ENCODE measurements at places on chromosomes 13 and 19.
A peak's percentile ranks its signal among the peaks of the same experiment; 100 is the strongest.

- no peak for DNase-seq
Measured at GRCh38 chr13:67355812-67356476, 125.8 kb upstream of the PCDH9 start.

- DNase-seq, result no peak
Measured at GRCh38 chr19:6717036-6717435, 3.4 kb downstream of the C3 start.

GRCh38 chr13:28889086-28889732, 69.1 kb downstream of the MTUS2 start:
- DNase-seq, result no peak

DNA sequence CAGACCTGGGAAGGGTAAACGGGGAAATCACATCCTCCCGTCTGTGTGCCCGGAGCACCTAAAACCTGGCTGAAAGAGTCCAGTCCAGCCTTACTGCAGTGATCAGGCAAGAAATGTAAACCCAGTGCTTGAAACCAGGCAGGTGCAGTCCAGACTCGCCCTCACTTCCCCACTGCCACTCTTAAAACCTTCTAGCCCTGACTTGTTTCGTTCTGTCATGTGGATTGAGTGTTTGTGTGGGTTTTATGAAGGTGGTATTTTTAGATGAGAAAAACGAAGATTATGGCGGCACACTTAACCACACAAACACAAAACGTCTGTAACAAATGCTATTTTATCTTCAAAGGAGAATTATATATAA, 839 bp upstream of the CKAP2 start:
- DNase-seq, result no peak

- DNase-seq, result no peak
Measured at GRCh38 chr13:48890391-48890790, 85.3 kb upstream of the FNDC3A start.

DNA sequence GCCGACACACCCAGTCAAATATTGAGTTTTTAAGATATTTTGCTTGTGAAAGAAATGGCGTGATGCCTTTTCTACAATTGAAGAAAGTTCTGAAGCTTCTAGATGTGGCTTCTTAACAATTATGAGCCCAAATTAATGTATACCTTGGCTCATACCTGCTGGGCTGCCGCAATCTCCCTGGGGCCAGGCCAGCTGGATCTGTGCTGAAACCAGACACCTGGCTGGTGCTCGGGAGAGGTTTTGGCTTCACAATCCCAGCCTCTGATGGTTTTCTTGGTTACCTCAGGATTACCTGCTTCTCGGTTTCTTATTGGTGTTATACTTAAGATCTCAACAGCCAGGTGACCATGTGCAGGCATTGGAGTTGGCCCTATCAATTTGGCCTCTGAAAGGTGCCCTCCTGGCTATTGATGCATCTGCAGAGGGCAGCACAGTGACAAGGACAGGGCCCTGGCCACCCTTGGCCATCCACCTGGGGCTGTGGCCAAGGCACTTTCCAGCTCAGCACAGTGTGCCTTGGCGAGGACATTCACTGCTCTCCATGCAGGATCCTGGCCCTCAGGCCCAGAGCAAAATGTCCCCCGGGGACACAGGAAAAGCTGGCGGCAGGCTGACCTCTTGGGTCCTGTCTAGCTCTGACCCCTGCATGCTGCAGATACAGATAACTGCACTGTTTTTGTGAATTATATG, 305.0 kb downstream of the ZNF536 start:
- no peak for DNase-seq

DNA sequence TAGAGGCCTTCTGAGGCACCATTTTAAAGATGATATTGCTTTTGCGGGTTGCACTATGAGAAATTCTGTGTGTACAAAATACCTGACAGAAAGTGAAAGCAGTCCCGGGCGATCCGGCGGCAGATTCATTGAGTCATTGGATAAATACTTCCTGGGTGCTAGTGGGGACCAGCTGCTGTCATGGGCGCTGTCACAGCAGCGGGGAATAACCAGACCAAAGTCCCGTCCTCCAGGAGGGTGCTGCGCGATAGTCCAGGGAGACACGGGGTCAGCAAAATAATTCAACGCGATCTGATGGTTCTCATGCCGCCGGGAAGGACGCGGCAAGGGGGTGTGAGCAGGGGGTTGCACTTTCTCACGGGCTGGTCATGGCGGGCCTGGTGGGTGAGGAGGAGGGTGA, 13.5 kb downstream of the ZFR2 start:
- DNase-seq, result no peak

DNA sequence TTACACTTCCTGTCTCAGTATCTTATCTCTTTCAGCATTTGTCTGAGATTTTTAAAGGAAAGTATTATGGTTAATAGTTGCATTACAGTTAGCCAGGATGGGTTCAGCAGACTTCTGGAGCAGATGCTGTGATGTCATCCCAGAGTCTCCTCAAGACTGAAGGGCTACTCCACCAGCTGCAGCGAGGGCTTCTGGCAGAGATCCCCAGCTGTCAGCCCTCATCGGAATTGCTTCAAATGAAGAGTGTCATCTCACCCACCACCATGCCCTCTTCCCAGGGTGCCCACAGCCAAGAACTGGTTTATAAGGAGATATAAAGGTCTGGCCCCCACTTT, 84.4 kb downstream of the FAM216B start:
- DNase-seq, result no peak

DNA sequence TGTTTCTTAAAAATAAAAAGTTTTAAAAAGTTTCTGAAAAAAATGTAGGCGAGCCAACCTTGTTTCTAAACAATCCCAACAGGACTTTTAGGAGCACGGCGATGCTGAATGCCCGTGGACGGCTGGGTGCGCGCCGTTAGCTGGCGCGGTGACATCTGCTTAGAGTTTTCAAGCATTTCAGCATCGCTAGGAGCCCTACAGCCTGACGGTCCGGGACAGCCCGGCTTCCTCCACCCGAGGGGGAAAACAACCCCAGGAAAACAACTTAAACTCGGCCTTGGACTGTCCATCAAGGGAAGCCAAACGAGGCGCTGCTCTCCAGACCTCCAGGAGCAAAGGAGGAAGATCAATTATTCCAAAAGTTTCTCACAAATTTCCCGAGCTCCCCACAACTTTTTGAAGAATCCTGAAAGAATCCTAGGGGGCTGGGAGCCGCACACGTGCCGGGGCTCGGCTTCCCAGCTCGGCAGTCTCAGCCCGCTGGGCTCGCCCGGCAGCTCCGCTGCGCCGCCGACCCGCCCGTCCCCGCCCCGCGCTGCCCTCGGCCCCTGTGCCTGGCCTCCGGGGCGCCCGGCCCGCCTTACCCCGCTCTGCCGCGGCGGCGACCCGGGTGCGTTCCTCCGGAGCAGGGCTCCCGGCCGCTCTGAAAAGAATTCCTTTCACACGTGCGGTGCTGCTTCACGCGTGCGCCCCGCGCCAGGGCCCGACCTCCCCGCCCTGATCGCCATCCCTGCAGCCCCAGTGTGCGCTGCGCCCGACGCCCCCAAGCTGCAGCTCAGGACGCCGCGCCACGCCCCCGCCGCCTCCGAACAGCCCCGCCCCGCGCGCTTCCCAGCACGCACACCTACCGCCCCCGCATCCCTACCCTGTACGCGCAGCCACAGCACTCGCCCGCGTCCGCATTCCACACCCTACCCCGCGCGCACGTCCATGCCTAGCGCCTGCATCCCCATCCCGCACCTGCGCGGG, at the start of gene GJA3:
TSS of gene GJA3 (minus strand) at position 747 of the 969 bp plus-strand sequence. CDS start 17,764 bp downstream, outside the sequence.
- DNase-seq, result peak; percentile 45

GRCh38 chr19:16002406-16003384, 53.9 kb downstream of the OR10H4 start:
- DNase-seq, result no peak

DNA sequence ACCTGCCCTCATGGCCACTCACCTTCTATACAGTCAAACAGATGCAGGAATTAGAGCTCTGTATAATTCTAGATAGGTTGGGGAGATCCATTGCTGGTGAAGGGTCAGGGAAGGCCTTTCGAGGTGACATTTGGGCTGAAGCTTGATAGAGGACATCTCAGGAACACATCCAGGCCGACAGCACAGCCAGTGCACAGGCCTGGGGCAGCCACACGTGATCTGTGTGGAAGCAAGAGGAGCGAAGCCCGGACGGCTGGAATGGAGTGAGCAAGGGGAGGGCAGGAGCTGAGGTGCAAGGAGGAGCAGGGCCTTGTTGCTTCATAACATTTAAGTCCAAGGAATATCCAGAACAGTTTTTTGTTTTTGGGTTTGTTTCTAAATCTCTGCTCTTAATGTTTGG, 4.5 kb upstream of the OVOL3 start:
- no peak for DNase-seq

DNA sequence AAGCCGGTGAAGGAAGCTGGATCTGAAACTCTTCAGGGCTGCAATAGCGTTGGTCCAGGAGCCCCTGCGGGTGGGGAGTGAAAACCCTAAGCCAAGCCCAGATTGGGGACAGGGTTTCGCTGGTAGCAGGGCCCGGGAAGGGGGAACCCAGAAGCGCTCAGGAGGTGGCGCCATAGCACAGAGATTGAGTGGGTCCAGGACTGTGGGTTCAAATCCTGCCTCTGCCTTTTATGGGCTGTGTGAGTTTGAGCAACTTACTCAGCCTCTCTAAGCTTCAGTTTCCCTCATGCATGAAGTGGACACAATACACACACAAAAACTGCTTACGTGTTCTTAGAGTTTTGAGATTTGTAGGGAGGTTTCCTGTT, 8.3 kb upstream of the SYCN start:
- DNase-seq, result peak; percentile 41

DNA sequence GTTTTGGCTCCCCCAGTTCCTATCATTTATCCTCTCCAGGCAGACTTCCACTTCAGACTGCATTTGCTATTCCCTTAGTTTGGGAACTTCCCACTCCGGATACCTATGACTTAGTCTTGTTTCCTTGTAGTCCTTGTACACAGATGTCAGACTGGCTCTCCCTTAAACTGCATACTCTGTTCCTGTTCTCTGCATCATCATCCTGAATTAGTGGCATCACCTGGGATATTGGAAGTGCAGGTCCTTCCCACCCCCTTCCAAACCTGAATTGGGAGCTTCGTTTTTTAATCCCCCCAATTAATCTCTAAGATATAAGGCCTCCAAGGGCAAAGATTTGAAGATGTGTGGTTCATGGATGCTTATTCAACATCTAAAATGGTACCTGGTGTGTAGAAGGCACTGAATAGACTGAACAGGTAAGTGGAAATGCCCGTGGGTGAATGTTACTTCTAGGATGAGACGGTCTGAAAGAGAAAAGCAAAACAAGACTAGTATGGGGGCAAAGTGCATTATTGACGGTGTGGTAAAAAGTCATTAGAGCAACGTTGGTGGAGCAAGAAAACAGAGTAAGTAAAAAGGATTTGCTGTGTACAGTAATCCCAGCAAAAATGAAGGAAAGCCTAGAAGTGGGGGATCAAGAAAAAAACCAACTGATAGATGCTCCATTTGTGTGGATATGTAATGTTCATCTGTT, 9.6 kb downstream of the MIR17HG start:
- no peak for DNase-seq

DNA sequence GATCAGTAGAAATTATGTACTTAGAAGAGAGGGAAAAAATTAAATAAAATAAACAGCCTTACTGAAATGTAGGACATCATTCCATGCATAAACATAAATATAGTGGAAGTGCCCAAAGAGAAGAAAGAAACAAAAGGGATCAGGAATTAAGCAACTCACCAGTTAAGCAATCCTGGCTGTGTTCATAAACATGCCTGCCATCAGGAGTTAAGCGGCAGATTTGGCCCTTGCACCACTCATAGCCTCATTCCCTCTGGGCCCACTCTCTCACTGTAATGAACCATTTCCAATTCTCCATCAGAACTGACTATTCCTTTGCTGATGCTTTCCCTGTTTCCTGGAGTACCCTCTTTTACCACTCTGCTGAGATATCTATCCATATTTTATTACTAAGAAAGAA, 281.4 kb downstream of the LHFPL6 start:
- DNase-seq, result no peak

DNA sequence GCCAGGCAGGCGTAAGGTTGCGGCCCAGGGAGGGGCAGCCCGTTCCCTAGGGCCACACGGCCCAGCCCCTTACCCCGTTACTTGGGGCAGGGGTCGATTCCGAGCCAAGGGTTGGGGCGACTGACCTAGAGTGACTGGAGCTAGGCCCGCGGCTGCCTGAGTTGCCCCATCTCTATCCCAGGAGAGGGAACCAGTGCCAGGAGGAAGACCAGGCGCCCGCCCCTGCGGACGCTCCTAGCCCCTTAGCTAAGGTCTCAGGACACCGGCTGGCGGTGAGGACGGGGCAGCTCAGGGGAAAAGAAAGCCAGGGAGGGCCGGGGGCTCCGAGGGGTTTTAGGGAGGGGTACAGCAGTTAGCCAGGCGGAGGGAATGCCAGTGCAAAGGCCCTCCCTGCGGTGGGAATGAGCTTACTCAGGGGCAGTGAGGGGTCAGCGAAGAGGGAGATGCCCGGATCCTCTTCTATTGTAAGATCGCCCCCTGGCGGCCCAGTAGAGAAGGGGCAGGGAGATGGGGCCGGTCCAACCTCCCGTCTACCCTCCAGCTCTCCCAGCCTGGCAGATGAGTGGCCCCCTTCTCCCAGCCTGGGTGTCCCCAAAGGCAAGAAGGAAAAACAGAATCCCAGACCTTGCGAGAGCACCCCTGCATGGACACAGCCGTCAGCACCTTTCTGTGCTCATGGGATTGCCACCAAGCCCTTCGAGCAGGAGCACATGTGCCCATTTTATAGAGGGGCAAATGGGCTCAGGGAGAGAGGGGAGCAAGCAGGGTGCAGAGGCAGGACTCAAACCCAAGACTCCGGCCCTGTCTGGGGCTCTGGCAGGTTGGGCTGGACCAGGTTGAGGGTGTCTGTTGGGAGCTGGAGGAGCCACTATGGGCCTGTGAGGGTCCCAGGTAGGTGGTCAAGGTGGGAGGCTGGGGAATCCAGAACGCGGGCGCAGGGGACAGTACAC, 16.3 kb downstream of the CILP2 start:
- no peak for DNase-seq

DNA sequence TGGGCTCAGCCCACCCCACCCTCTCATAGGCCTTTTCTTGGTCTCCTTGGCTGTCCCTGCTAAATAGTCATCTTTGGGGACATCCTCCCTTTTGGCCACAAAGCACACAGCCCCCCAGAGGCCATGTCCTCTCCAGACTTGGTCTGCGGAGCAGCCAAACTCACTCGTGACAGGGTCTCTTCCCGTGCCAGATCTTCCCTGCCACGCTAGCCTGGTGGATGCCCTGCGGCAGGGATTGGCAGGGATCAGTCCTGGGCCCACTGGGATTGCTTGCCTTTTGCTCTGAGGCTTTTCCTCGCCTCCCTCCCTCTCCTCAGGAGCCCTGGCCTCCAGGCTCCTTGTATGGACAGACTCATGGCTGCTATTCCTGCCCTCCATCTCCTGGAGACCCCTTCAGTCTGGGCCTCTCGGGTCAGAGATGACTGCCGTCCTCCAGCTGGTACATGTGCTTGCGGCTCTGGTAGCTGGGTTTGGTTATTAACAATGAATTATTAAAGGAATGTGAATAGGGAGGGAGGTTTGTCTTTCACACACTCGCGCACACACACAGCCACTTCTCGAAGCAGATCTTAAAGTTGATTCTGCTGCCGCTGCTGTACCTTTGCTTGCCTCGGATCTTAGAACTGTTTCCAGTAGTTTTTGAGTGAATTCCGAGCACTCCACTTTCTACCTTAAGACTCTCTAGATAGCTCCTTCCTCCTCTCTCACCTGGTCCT, 45.1 kb downstream of the NFIX start:
- no peak for DNase-seq
